ENCODE measurements at places on chromosomes 2 and 18. TPM values are rescaled to one million over a fixed set of nuclear protein-coding genes. Genes with fewer than 3 reads are reported as not detected.

DNA sequence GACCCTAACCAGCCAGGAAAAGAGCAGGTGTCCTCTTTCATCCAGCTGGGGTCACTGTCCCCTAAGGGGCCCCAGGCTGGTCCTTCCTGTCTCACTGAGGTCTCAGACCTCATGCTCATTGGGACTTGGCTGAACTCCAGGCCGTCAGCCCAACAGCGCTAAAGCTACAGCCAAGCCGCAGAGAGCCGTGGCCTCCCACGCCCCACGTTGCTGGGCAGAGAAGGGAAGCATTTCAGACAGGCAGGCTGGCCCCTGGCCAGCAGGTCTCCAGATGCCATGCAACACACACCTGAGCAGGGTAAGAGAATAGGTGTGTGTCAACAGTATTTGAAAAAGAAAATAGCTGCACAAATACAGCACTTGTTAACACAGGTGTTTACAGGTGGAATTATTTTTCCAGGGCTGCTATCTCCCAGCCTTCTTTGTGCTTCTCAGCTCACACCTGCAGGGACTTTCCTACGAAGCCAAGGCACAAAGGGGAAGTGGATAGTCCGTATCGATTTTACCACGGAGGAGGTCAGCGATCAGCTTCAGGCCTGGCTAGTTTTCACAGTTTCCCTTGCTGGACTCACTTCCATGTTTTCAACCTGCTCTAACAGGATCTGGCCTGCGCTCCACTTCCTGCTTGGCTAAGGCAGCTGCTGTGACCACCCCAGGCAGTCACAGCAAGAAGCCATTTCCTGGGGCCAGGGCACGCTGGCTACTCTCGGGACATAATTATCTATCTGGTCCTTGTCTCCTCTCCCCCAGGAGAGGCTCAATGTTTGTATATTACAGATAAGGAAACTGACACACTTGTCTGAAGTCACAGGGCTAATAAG, 156.1 kb upstream of the ID2 start:
- peak; percentile 85 for DNase-seq

- no peak for DNase-seq
Measured at GRCh38 chr2:216179015-216179414, 69.9 kb downstream of the XRCC5 start.

GRCh38 chr2:150125708-150126107, 361.8 kb downstream of the RND3 start:
- DNase-seq, result no peak

GRCh38 chr2:86195808-86196387, 636 bp upstream of the IMMT start:
- DNase-seq, result no peak

- DNase-seq, result no peak
Measured at GRCh38 chr18:61731178-61731577, 161.6 kb downstream of the RNF152 start.

DNA sequence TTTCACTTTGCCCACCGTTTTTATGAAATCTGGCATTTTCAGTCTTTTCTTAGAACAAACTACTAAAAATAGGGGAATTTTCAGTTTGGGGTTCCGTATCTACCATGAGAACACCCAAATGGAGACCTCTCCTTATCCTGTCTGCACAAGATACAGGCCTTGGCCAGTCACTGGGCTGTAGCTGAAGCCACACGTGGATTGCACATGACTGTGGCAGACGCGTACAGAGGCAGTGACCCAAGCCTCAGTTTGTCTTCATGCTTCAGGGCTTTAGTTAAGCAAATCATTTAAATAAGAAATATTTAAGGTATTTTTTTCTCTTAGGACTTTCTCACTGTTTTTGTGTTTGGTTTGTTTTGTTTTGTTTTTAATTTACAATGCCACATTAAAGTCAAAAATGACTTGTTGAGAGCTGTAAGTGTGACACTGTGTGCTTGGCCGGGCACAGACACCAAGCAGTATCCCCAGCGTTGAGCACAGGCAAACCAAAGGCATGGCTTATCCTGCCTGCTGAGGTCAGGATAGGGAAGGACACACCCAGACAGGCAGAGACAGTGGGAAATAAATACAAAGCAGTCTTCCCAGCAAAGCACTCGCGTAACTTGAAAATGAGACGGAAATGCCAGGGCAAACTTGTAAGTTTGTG, 53.3 kb downstream of the TRAPPC12 start:
- no peak for DNase-seq

GRCh38 chr2:95269036-95269680, 5.1 kb upstream of the PROM2 start:
- no peak for DNase-seq

DNA sequence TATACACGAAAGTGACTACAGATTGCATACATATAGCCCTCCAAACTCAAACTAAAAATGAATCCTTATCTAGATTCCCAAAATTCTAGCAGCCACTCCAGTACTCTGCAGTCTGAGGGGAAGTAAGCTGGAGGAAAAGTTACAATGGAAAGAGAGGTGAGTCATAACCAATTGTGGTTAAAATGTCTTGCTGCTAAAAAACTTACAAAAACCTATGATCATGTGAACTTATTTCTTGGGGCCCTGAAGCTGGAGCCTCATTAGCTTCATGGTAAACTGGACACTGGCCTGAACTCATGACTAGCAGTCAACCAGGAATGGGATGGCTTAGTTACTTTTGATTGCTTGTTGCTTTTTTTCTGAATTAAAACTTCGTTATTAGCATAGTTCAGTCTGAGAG, 175.9 kb downstream of the SLC4A3 start:
- DNase-seq, result no peak

- no peak for DNase-seq
Measured at GRCh38 chr2:198448789-198449188, 644.4 kb downstream of the PLCL1 start.

FAM161A gene
- 3.3 TPM for total RNA-seq

CFAP53 gene
- total RNA-seq, result 0.56 TPM

Measured in cardiac muscle cell (in vitro differentiated cells and primary cell).